ENCODE measurements at places on chromosomes 11 and 22.

- DNase-seq, result no peak
Measured at GRCh38 chr11:131690362-131690761, 319.9 kb downstream of the NTM start.

- DNase-seq, result no peak
Measured at GRCh38 chr11:127274328-127274676, 273.7 kb upstream of the KIRREL3 start.

DNA sequence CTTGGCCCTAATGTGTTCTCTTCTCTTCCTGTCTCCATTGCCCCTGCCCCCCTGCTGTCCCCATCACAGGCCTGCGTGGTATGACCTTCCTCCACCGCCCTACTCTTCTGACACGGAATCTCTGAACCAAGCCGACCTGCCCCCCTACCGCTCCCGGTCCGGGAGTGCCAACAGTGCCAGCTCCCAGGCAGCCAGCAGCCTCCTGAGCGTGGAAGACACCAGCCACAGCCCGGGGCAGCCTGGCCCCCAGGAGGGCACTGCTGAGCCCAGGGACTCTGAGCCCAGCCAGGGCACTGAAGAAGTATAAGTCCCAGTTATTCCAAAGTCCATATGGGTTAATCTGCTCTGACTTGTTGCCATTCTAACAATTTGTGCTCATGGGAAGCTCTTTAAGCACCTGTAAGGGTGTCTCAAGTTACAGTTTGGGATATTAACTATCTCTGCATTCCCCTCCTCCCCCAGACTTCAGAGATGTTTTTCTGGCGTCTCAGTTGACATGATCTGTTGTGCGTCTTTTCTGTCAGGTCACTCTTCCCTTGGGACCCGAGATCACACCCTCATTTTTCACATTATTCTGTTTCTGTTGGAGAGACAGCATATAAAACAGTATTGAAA, 60.0 kb downstream of the COMMD9 start:
- no peak for DNase-seq

- peak; percentile 63 for DNase-seq
Measured at GRCh38 chr11:111797145-111797581, 31.0 kb upstream of the PPP2R1B start.

DNA sequence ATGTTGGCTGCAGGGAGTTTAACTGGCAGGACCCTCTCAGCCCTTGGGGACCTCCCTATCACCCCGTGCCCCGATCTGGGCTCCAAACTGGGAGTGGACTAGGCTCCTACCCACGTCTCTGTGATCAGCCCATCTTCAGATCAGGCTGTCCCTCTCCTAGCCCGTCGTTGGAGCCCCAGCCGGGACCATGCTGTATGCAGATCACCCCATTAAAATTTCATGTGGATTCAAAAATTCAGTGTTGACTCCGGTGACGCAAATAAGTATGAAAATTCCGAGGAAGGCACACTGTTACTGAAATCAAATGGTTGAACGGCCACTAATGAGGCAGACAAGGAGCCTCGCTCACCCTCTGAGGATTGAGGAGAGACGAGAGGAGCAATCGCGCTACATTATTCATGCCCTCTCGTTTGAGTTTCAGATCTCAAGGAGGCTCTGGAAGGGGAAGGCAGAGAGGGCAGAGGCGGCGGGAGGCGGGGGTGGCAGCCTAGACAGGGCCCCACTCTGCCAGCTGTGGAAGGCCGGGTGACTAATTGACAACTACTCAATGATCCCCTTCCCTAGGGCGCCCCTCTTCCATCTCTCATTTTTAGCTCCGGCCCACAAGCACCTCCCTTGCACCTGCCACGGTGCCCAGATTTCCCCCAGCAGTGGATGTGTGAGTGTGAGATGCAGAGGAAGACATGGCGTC, 255.4 kb downstream of the MIAT start:
- no peak for DNase-seq

DNA sequence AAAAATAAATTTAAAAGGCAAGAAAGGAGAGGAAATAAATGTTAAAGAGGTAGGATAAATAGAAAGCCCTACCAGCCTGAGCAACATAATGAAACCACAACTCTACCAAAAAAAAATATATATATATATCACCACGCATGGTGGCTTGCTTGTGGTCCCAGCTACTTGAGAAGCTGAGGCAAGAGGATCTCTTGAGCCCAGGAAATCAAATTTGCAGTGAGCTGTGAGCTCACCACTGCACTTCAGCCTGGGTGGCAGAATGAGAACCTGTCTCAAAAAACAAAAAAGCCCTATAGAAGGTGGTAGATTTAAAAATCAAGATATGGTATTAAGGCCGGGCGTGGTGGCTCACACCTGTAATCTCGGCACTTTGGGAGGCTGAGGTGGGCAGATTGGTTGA, 10.5 kb downstream of the NUCB2 start:
- no peak for DNase-seq

- DNase-seq, result peak; percentile 15
Measured at GRCh38 chr22:32411402-32411801, 645 bp downstream of the RTCB start.

DNA sequence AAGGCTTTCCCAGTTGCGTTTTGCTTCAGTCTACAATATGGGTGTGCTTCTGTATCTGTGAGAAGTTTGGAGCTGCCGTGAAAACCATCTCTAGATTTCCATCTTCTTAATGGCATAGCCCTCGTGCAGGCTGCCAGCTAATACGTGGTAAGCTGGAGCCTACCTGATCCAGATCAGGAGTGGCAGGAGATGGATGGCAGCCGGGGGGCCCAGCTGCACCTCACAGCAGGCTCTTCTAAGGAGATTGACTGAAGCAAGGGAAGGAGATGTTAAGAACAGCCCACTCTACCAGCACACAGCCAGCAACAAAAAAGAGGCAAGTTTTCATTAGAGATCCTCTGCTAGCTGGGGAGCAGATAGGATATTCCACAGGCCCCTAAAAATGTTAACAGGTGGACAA, 115.5 kb downstream of the MSANTD4 start:
- DNase-seq, result no peak

GRCh38 chr11:44565953-44566949, 788 bp downstream of the CD82 start:
- no peak for DNase-seq

- DNase-seq, result no peak
Measured at GRCh38 chr22:27510024-27510423, 291.5 kb downstream of the MN1 start.

DNA sequence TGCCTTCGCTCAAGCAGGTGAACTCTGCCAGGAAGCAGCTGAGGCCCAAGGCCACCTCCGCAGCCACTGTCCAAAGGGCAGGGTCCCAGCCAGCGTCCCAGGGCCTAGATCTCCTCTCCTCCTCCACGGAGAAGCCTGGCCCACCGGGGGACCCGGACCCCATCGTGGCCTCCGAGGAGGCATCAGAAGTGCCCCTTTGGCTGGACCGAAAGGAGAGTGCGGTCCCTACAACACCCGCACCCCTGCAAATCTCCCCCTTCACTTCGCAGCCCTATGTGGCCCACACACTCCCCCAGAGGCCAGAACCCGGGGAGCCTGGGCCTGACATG, 123.4 kb downstream of the SEZ6L start:
- DNase-seq, result no peak

DNA sequence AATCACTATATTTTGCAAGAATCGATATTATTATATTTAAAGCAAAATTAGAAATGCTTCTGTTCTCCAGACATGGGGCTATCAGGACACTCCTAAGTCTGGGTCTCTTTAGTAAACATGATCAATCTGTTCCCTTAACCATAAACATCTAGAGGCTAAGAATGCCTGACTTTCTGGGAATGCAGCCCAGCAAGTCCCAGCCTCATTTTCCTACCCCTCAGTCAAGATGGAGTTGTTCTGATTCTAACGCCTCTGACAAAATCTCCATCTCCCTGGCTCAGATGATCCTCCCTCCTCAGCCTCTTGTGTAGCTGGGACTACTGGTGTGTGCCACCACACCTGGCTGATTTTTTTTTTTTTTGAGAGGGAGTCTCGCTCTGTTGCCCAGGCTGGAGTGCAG, 35.0 kb downstream of the SLCO2B1 start:
- no peak for DNase-seq

GRCh38 chr11:13705710-13706109, 37.2 kb downstream of the FAR1 start:
- no peak for DNase-seq

DNA sequence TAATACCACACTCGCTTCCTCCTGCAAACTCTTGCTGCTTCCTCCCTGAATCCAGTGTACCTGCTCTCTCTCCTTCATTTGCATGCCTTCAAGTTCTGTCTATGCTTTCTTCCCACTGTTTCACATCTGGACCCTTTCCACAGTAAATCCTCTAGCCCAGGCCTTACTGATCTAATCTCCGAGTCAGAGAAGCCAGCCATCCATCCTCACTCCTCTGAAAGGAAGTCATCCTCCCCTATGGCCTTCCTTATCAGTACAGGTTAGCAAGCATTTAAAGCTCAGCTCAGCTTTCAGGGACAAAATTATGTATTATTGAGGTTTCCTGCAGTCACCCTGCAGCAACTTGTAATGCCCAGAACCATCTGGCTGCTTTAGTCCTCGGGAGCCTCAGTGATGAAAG, 116.1 kb downstream of the GALNT18 start:
- no peak for DNase-seq

DNA sequence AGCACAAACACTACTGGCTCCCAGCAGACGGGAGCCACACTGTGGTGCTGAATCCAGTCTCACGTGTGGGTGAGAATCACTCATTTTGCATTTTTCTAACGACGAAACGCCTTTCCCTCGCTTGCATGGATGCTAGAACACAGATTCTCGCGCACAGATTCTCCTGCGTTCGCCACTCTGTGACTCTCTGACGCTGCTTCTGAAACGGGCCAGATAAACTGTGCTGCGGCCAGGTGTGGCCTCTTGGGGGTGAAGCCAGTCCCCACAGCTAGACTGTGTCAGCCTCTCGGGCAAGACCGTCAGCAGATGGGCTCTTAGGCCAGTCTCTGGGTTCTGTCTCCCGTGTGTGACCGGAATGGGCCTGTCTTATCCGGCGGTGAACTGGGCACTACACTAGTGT, 44.6 kb downstream of the TRMU start:
- DNase-seq, result no peak

- no peak for DNase-seq
Measured at GRCh38 chr11:27087432-27087831, 46.8 kb downstream of the BBOX1 start.

DNA sequence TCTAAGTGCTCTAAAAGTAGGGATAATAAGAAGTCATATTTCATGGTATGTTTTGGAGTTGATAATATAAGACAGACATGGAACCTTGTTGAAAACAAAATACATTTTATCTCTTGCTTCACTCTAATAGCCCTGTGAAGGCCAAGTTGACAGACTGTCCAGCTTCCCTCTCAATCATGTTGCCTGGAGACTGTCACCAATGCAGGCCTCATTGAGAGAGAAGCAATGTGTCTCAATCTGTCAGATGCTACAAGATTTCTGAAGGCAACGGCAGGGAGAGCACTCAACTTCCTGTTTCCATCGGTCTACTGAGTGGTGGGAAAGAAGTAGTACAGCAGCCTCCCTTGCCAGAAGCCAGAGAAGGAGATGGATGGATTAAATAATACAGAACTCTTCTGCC, 23.6 kb upstream of the FJX1 start:
- no peak for DNase-seq

DNA sequence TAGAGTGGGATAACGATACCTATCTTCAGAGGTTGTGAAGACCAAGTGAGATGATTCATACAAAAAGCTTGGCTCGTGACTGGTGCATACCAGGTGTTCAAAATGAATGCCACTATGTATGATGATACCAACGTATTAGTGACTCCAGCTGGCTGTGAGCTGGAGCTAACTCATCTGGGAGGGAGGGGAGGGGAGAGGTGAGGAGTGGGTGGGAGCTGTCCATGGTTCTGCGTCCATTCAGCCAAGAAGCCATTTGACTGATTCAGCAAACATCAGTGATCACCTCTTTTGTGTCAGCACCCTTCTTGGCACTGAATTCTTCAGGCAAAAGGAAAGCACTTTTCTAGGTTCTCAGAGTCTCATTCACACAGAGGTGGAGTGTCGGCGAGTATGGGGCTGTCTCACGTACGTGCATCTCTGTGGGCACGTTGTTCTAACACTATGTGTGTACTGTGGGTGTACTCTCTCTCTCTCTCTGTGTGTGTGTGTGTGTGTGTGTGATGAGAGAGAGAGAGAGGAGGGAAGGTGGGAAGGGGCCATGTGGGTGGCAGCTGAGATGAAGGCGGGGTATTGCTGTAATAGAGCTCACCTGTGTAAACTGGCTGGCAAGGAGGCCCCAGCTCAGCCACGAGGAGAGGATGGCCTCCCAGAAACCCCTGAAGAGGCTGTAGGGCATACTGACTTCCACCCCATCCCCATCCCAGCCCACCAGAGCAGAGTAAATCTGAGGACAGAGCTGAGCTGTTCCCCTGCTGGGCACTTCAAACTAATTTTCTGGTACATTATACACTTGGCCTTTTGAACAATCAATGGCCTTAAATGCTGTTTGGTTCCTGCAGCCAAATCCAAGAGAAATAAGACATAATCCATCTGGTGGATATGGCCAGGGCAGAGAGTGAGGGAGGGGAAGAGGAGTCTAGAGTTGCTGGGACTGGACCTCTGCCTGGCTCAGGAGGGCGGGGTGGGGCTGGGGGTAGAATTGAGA, 96.1 kb upstream of the THY1 start:
- DNase-seq, result peak; percentile 31

DNA sequence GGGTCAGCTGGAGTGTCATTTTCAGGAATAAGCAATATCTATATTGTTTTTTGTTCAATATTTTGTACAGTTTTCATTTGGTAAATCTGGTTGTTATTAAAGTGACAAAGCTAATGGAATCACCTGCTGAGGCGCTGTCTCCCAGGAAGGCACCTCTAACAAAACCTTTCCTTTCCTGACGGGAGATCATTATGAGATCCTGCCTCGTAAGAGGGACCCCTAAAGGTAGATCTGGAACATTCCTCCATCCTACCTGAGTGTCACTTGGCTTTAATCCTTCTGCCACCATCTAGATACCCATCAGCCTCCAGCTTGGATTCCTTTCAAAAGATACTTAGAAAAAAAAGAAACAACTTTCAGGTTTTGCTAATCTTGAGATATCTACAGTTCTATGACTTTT, 157.7 kb downstream of the FAT3 start:
- DNase-seq, result no peak

DNA sequence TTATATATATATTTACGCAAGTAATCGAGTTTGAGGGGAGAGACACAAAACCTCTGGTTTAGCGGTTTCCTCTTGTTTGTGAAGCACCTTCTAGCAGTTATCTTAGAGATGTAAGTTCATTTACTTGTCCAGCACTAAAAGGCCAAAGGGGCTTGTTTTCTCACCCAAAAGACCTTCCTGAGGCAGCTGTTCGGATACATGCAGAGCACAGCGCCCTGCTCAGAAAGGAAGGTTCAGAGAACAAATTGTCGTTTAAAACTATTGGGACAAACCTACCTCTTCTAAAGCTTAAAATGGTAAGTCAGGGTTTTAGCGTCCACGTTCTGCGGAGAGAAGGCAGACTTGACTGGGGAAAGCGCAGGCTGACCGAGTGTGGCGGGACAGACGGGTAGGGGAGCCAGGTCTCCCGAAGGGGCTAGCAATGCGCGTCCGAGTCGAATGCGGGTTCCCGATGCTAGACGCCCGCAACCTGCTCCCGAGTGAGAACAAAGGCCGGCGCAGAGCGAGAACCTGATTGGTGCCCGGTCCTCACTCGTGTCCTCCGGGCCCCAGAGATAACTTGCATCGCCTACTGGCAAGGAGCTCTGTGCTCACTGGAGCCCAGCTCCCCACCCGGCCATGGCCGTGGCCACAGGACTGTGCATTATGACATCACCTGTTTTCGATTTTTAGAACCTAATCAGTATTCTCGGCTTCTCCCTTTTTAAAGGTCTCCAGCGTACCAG, 1.0 kb upstream of the SESN3 start:
- peak; percentile 72 for DNase-seq

GRCh38 chr11:87301785-87302540, 264.2 kb downstream of the TMEM135 start:
- DNase-seq, result no peak

GRCh38 chr11:81377418-81377817, 1356.2 kb downstream of the FAM181B start:
- no peak for DNase-seq

Measured in GM12865 (cell line).